Activated CD8-positive, alpha-beta memory T cell treated with anti-CD3 and anti-CD28 coated beads, Interleukin-2, amount 10 ng/mL, durations not matched to agents 7 days and 5 days (primary cell): ENCODE measurements at places on chromosomes 16 and 17. TPM values are rescaled to one million over a fixed set of nuclear protein-coding genes. Genes with fewer than 3 reads are reported as not detected.

The RAI1 gene
- 17.4 TPM for total RNA-seq

The EPX gene
- not detected for total RNA-seq

The TMEM235 gene
- total RNA-seq: not detected

The MMP2 gene
- total RNA-seq: not detected

The CHD9NB gene
- 0.79 TPM for total RNA-seq

The TNRC6C gene
- 39.3 TPM for total RNA-seq

The ASIC2 gene
- not detected for total RNA-seq

The IRX6 gene
- total RNA-seq: not detected

The TNK1 gene
- 0.61 TPM for total RNA-seq

The WNT9B gene
- total RNA-seq: not detected

GRCh38 chr17:49707246-49707607, 537 bp downstream of the SLC35B1 start:
- DNase-seq: no peak
- H3K4me1 ChIP-seq: peaks cover 45% of the 10 kb centered on the region
- peaks cover 30% of the 10 kb centered on the region for H3K36me3 ChIP-seq
- H3K27me3 ChIP-seq: no peaks in the 10 kb centered on the region

DNA sequence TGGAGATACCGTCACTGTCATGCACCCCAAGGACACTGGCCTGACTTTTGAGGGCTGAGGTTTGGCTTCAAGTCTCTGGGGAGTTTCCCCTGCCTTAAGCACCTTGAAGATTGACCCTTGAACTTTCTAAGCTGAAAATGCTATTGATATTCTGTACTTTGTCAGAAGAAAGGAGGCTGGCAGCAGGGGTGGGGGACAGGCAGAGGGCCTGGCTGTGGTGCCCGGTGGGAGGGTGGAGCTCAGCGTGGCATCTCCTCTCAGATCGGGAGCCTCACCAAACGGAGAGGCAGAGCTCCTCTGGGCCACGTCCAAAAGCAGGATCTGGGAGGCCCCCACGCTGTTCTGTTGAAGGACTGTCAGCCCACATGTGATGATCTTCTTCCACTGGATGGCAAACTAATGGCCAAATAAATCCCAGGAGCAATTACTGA, 305.2 kb upstream of the IRX3 start:
- no peaks in the 10 kb centered on the region for H3K36me3 ChIP-seq
- DNase-seq: no peak
- H3K27ac ChIP-seq: no peak overlapping the region
- H3K4me3 ChIP-seq: no peak overlapping the region
- no peaks in the 10 kb centered on the region for H3K4me1 ChIP-seq
- H3K27me3 ChIP-seq: peaks cover 11% of the 10 kb centered on the region

- H3K27me3 ChIP-seq: no peaks in the 10 kb centered on the region
- H3K4me1 ChIP-seq: no peaks in the 10 kb centered on the region
- DNase-seq: no peak
- H3K4me3 ChIP-seq: no peak overlapping the region
These were observed 13.3 kb upstream of the YWHAE start for GRCh38 chr17:1413281-1413791.

GRCh38 chr16:25691519-25692091, at the start of gene HS3ST4:
Gene HS3ST4 (plus strand): TSS chr16:25691959.
- peaks cover 64% of the 10 kb centered on the region for H3K27me3 ChIP-seq
- H3K27ac ChIP-seq: no peak within 1 kb of the TSS
- H3K4me1 ChIP-seq: peaks cover 1% of the 10 kb centered on the region
- no peak for DNase-seq
- H3K36me3 ChIP-seq: no peaks in the 10 kb centered on the region
- H3K4me3 ChIP-seq: no peak within 1 kb of the TSS

GRCh38 chr16:48057048-48057447, 98.7 kb downstream of the ABCC12 start:
- H3K36me3 ChIP-seq: no peaks in the 10 kb centered on the region
- DNase-seq: no peak
- H3K4me1 ChIP-seq: no peaks in the 10 kb centered on the region
- H3K27ac ChIP-seq: no peak overlapping the region

DNA sequence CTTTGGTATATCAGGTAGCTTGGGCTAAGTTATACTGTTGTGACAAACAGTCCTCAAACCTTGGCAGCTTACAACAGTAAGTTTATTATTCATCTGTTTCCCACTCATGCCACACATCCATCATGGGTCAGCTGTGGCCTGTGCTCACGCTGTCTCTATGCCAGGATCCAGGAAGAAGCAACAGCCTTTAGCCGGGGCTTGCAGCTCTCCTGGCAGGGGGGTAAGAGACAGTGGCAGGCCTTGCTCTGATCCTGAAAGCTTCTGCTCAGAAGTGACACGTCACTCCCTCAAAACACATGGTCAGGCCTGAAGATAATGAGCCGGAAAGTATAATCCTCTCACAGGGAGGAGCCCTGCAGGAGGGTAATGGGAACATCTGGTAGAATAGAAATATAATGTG, 377.6 kb downstream of the CPPED1 start:
- no peak for DNase-seq
- H3K27ac ChIP-seq: no peak overlapping the region
- H3K27me3 ChIP-seq: no peaks in the 10 kb centered on the region

DNA sequence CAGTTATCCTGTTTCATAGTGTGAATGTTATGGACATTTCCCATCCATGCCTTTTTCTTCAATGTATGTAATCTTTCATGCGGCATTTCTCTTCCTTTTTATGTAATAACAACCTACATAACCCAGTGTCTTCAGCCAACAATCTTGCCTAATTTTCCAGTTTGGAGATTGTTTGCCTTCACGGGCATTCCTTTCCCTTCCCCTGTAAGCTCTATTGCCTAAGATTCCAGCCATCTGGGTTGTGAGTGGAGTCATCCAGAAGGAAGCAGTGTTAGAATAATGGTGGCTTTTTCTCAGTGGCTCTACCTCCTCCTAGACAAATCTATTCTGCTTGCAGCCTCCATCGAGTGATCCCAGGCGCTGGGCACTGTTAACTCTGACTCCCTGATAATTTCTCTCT, 22.3 kb downstream of the SYCE1L start:
- no peak overlapping the region for H3K4me3 ChIP-seq
- no peaks in the 10 kb centered on the region for H3K36me3 ChIP-seq
- no peak for DNase-seq
- H3K4me1 ChIP-seq: peaks cover 1% of the 10 kb centered on the region

GRCh38 chr17:9647014-9647413, 1.7 kb downstream of the USP43 start:
- H3K36me3 ChIP-seq: no peaks in the 10 kb centered on the region
- no peak overlapping the region for H3K4me3 ChIP-seq
- no peak overlapping the region for H3K27ac ChIP-seq
- DNase-seq: no peak

- peaks cover 11% of the 10 kb centered on the region for H3K4me1 ChIP-seq
- no peaks in the 10 kb centered on the region for H3K36me3 ChIP-seq
- no peak overlapping the region for H3K4me3 ChIP-seq
- no peak for DNase-seq
- no peak overlapping the region for H3K27ac ChIP-seq
These were observed 6.5 kb downstream of the PRSS27 start for GRCh38 chr16:2713523-2713922.

- no peak for DNase-seq
- no peak overlapping the region for H3K27ac ChIP-seq
- no peaks in the 10 kb centered on the region for H3K27me3 ChIP-seq
- H3K4me1 ChIP-seq: no peaks in the 10 kb centered on the region
- no peaks in the 10 kb centered on the region for H3K36me3 ChIP-seq
These were observed 242.3 kb downstream of the SOX9 start for GRCh38 chr17:72363089-72363610.

GRCh38 chr17:59346341-59346740, 14.9 kb downstream of the YPEL2 start:
- H3K4me3 ChIP-seq: no peak overlapping the region
- no peaks in the 10 kb centered on the region for H3K27me3 ChIP-seq
- H3K36me3 ChIP-seq: no peaks in the 10 kb centered on the region
- DNase-seq: no peak
- H3K4me1 ChIP-seq: peaks cover 46% of the 10 kb centered on the region
- H3K27ac ChIP-seq: no peak overlapping the region

DNA sequence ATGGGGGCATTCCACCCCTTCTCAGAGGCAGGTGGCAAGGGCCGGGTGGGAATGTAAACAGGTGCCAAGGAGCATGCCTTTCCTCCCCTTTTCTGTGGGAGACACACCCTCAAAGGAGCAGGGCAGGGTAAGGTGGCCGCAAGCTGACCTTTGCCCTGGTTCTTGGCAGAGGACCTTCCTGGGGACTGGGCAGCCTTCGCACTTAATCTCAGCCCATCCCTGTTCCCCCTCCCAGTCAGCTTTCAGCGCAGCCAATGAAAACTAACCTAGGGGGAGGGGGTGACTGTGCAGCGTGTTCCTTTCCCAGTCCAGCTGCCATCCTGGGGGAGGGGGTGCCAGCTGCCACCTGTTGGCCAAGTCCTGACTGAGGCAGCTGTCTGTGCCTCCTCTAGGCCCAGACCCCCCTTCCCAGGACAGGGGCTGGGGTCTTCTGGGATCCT, 2.8 kb downstream of the TRAF4 start:
- H3K4me1 ChIP-seq: peaks cover 44% of the 10 kb centered on the region
- no peak for DNase-seq
- H3K27me3 ChIP-seq: no peaks in the 10 kb centered on the region
- peak overlapping the region; percentile 72 for H3K27ac ChIP-seq
- H3K4me3 ChIP-seq: no peak overlapping the region
- peaks cover 7% of the 10 kb centered on the region for H3K36me3 ChIP-seq

DNA sequence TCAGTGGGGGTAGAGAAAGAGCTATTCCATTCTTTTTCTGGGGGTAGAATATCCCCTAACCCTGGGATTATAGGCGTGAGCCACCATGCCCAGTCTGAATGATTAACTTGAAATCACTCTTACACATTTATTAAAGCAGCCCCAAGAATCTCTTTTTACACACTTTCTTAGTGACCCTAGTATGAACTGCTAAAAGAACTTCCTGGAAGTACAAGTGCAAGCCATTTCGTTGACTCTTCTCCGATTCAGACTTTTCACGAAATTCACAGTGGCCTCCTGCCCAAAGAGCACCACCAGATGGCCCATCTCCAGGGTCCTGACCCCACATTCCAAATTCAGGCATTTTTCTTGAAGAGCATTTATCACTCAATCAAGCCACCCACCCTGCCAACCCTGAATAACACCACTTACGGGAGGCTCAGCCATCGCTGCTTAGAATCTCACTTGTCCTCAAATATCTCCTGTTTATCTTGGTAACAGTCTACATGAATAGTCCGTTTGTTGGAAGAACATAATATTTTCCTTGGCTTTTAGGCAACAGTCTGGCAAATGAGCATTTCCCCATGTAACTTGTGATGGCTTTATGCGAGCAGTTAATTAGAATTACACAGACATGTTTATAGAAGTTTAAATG, 28.0 kb downstream of the ZNF423 start:
- DNase-seq: no peak
- H3K36me3 ChIP-seq: no peaks in the 10 kb centered on the region
- no peak overlapping the region for H3K27ac ChIP-seq
- no peaks in the 10 kb centered on the region for H3K4me1 ChIP-seq

- peaks cover 5% of the 10 kb centered on the region for H3K36me3 ChIP-seq
- no peaks in the 10 kb centered on the region for H3K4me1 ChIP-seq
- no peak overlapping the region for H3K4me3 ChIP-seq
- H3K27me3 ChIP-seq: no peaks in the 10 kb centered on the region
- no peak for DNase-seq
These were observed 8.7 kb downstream of the SLC12A4 start for GRCh38 chr16:67959536-67960329.

DNA sequence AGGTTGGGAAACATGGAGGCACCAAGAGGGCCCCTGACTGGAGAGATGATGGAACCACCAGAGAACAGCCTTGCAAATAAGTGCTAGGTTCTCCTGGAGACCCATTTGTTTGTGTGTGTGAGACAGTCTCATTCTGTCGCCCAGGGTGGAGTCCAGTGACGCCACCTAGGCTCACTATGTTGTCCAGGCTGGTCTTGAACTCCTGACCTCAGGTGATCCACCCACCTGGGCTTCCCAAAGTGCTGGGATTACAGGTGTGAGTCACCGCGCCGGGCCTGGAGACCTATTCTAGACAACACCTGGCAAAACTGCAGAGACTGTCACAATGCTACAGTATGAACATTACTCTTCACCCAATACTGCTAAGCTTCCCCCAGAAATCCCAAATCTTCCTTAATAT, 1.5 kb downstream of the NPLOC4 start:
- peak overlapping the region; percentile 93 for H3K4me3 ChIP-seq
- no peaks in the 10 kb centered on the region for H3K27me3 ChIP-seq
- peaks cover 19% of the 10 kb centered on the region for H3K4me1 ChIP-seq
- no peak for DNase-seq
- H3K36me3 ChIP-seq: peaks cover 9% of the 10 kb centered on the region
- no peak overlapping the region for H3K27ac ChIP-seq

DNA sequence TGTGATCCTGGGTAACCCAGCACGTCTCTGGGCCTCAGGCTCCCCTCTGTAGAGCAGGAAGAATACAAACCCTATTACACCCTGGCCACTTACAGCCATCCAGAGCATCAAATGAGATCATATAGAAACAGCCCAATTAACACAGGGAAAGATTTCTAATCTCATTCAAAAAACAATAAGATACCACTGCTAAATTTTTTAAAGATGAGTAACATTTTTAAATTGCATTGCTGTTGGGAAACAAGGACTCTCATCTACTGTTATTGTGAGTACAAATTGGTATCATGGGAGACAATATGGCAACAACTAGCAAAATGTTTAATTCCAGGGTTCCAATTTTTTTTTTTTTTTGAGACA, 41.1 kb downstream of the SRL start:
- no peaks in the 10 kb centered on the region for H3K36me3 ChIP-seq
- H3K27ac ChIP-seq: no peak overlapping the region
- peaks cover 10% of the 10 kb centered on the region for H3K27me3 ChIP-seq
- peaks cover 7% of the 10 kb centered on the region for H3K4me1 ChIP-seq
- DNase-seq: no peak
- no peak overlapping the region for H3K4me3 ChIP-seq

GRCh38 chr17:64004903-64005733, 7.0 kb downstream of the PRR29 start:
- H3K36me3 ChIP-seq: peaks cover 7% of the 10 kb centered on the region
- no peak overlapping the region for H3K27ac ChIP-seq
- DNase-seq: no peak
- no peaks in the 10 kb centered on the region for H3K27me3 ChIP-seq

- H3K27ac ChIP-seq: no peak overlapping the region
- no peaks in the 10 kb centered on the region for H3K27me3 ChIP-seq
- no peak for DNase-seq
- H3K4me1 ChIP-seq: no peaks in the 10 kb centered on the region
These were observed 819.9 kb downstream of the KCNJ2 start for GRCh38 chr17:70989280-70989679.

DNA sequence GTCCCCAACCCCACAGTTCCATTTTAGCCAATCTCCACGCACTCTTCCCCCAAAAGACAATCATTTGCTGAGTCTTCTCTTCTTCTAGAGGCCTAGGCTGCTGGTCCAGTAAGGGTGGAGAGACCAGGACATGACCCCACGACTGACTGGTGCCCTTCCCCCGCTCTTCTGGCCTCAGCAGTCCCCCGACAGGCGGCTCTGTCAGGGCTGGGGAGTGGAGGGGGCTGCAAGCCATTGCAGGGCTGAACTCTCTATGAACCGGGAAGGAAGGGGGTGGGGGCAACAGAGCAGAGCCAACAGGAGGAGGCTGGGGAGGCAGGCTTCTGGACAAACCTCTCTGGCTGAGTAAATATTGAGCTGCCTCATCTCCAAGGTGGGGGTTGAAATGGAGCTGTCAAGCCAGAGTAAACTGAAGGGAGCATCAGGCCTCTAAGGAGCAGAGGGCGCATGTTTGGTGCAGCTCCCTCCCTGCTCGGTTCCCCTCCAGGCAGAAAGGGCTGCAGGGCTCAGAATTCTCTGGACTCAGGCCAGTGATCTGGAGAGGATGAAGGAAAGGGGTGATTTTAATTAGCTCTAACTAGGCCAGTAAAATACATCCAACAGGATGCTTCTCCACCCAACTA, 8.7 kb downstream of the HOXB1 start:
- no peak overlapping the region for H3K4me3 ChIP-seq
- H3K27me3 ChIP-seq: peaks cover 64% of the 10 kb centered on the region
- no peak for DNase-seq
